ENCODE measurements at places on chromosomes 5 and 9. TPM values are rescaled to one million over a fixed set of nuclear protein-coding genes. Genes with fewer than 3 reads are reported as not detected.

GRCh38 chr5:133612249-133612860 is at the start of gene FSTL4:
Gene FSTL4, minus strand, starts transcription at chr5:133612541.
- DNase-seq, result no peak

DNA sequence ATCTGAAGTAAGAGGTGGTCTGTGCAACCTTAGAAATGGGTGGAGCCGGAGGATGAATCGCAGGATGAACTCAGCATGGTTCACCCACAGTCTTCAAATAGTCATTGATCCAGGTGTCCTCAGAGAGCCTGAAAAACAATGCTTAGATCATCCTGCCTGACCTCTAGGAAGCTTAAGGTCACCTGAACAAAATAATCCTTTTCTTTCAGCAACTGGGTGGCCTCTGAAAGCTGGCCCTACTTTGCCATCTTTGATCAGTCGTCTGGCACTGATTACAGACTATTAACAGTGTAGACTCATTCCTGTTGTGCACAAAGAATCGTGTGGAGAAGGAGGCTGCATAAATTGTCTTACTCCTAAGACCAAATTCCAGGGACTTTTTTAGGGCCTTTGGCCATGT is 50.7 kb downstream of the PIP5K1B start:
- DNase-seq, result no peak

- no peak for DNase-seq
These were observed 166.8 kb downstream of the PAX5 start for GRCh38 chr9:36867241-36867640.

GRCh38 chr5:80403782-80404181 is 4.1 kb upstream of the ZFYVE16 start:
- no peak for DNase-seq

DNA sequence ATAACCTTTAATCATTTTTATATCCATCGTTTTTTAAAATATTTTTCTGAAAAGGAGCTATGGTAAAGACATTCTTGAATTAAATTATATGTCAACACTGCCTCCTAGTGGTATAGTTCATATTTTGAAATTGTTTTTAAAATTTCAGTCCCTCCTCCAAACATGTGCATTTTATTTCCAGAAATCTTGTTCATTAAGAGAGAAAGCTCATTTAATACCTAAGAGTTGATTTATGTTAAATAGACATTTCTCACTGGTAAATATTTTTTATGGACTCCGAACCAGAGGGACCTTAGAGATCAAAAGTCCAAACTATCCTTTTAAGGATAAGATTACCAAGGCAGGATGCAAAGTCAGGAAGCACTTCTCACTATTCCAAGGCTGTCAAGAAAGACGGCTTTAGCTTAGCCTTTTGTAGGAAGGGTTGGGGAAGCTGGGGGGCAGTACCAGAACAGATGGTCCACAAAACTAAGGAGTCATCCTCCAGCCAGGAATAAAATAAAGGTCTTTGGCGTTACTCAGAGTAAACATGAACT is 21.6 kb downstream of the BHMT start:
- peak; percentile 47 for DNase-seq

Gene ZNF354C
- total RNA-seq, result 5.2 TPM

Gene FREM1
- not detected for total RNA-seq

Gene IFNA2
- not detected for total RNA-seq

Gene SLC6A3
- total RNA-seq, result not detected

All from LHCN-M2 (cell line).